Stomach (tissue), 19 donors: ENCODE measurements at places on chromosomes 11 and 22. TPM values are rescaled to one million over a fixed set of nuclear protein-coding genes. Genes with fewer than 3 reads are reported as not detected.

Gene PATE2
- not detected for total RNA-seq

- DNase-seq = no peak
- peak overlapping the region; percentile 1 for H3K27ac ChIP-seq
- peaks cover 31% of the 10 kb centered on the region for H3K4me1 ChIP-seq
- no peak overlapping the region for H3K4me3 ChIP-seq
These were observed 25.3 kb downstream of the MB start for GRCh38 chr22:35591714-35592417.

GRCh38 chr11:87330187-87330601 is 292.5 kb downstream of the TMEM135 start:
- peak; percentile 57 for DNase-seq
- H3K4me1 ChIP-seq = no peaks in the 10 kb centered on the region
- H3K27me3 ChIP-seq = no peaks in the 10 kb centered on the region
- no peak overlapping the region for H3K4me3 ChIP-seq
- peaks cover 7% of the 10 kb centered on the region for H3K36me3 ChIP-seq

GRCh38 chr11:39668640-39669039 is 1790.8 kb downstream of the LRRC4C start:
- no peaks in the 10 kb centered on the region for H3K27me3 ChIP-seq
- H3K4me1 ChIP-seq = no peaks in the 10 kb centered on the region
- H3K27ac ChIP-seq = no peak overlapping the region
- H3K36me3 ChIP-seq = no peaks in the 10 kb centered on the region

GRCh38 chr22:49664891-49665290 is 162.8 kb downstream of the BRD1 start:
- H3K27ac ChIP-seq = no peak overlapping the region
- H3K36me3 ChIP-seq = no peaks in the 10 kb centered on the region
- peaks cover 46% of the 10 kb centered on the region for H3K27me3 ChIP-seq
- no peak for DNase-seq
- no peak overlapping the region for H3K4me3 ChIP-seq
- H3K4me1 ChIP-seq = peaks cover 4% of the 10 kb centered on the region

Gene SYT13
- not detected for total RNA-seq

Gene ACRV1
- total RNA-seq = not detected

- no peaks in the 10 kb centered on the region for H3K4me1 ChIP-seq
- no peaks in the 10 kb centered on the region for H3K36me3 ChIP-seq
- no peak overlapping the region for H3K27ac ChIP-seq
- DNase-seq = no peak
- no peaks in the 10 kb centered on the region for H3K27me3 ChIP-seq
- H3K4me3 ChIP-seq = no peak overlapping the region
These were observed 37.1 kb downstream of the MCM5 start for GRCh38 chr22:35437049-35437448.

DNA sequence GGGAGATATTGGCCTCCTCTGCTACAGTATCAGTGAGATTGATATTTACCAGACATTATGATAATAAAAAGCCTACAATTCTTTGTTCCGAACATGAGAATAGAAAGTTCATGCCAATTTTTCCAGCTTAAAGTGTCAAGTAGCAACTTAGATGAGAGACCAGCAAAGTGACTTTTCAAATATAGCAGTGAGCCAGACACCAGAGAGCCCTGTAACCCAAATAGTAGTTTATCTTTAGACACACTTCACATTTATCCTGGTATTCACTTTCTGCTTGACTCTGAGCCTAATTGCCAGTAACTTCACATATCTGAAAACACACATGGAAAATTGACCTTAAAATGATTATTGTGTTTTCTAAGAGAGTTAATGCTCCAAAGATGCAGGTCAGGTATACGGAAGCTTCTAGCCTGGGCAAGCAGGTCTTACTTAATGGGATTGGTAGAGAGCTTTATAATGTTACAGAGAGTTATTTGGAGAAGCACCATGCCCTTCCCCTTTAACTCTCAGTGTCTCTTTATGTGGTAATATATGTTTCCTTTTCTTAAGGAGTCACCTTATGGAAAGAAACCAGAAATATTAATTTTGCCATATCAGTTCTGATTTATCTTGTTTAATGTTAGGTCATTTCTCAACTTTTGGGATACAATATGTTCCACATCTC is 852.3 kb upstream of the CHORDC1 start:
- no peak overlapping the region for H3K27ac ChIP-seq
- no peaks in the 10 kb centered on the region for H3K4me1 ChIP-seq
- H3K36me3 ChIP-seq = no peaks in the 10 kb centered on the region
- H3K27me3 ChIP-seq = no peaks in the 10 kb centered on the region
